Stimulated activated CD8-positive, alpha-beta memory T cell treated with anti-CD3 and anti-CD28 coated beads, Interleukin-2, amount 100 ng/mL, for 1 hour (primary cell): ENCODE measurements at places on chromosomes 7 and 10.

GRCh38 chr7:84495128-84495527, 300.5 kb upstream of the SEMA3A start:
- no peak for DNase-seq

DNA sequence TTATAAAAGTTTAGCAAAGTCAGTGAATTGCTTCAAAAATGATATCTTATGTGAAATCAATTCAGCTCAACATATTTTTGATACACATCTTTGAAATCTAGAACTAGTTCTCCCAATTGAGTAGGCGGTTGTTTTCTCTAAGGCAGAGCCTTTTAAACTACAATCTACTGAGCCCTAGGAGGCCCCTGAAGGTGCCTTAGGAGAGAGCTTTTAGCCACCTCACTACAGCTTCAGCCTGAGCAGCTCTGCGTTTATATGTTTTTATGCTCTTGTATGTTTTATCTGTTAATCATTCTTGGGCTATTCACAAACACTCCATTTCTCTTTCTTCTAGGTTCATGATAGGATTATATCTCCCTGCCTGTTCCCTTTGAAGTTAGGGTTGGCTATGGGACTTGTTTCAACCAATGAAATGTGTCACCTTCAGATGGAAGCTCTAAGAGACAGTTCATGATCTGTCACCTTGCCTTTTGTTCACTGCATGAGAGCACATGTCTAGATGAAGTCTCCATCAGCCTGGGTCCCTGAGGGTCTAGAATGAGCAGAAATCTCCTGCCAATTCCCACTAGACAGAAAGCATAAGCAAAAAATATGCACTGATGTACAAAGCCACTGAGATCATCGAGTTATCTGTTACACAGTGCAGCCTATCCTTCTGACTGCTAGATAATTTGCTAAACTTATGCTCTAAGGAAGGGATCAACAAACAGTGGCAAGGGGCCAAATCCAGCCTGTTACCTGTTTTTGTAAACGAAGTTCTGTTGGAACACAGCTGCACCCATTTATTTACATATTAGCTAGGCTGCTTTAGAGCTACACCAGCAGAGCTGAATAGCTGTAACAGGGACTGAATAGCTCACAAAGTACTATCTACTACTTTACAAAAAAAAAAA, 128.5 kb upstream of the CDK1 start:
- no peak for DNase-seq

GRCh38 chr10:8315619-8316021, 261.1 kb downstream of the GATA3 start:
- no peak for DNase-seq

DNA sequence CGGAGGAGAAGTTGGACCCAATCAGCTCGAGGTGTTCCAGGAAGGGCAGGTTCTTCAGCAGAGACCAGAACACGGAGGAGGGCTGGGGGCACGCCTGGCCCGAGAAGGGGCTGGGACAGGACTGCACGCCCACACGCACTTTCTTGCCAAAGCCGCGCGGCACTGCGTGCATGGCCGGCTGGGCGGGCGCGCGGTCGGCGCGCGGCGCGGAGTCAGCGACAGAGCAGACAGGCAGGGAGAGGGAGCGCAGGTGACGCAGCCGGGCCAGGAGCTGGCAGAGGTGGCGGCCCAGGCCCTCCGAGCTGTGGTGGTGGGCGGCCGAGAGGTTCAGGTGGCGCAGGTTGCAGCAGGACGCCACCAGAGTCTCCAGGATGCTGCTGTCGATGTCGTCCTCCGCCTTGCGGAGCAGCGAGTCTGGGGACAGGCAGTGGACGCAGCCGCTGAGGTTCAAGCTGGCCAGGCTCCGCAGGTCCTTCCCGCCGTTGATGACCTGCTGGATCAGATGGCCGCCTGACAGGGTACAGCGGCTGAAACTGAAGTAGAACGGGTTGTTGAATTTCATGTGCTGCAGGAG, 77.2 kb upstream of the TNRC18 start:
- no peak for DNase-seq

DNA sequence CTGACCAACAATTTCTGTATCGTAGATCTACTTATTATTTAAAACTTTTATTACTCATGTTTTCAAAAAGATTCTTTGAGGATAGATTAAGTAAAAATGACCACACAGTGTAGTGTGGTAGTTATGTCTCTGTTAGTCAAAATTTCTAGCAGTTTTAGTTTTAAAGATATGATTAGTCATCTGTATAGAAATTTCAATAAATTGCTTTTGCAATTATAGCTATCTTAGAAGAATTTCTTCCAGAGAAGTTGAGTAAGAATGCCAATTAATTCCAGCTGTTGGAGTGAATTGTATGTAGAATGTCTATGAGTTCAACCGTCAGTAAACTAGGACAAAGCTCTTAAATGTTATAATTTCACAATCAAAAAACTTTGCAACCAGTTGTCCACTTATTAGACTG, 229.7 kb downstream of the CDK14 start:
- no peak for DNase-seq

- DNase-seq = no peak
These were observed 780 bp downstream of the PLEKHA8 start for GRCh38 chr7:30028749-30029635.

DNA sequence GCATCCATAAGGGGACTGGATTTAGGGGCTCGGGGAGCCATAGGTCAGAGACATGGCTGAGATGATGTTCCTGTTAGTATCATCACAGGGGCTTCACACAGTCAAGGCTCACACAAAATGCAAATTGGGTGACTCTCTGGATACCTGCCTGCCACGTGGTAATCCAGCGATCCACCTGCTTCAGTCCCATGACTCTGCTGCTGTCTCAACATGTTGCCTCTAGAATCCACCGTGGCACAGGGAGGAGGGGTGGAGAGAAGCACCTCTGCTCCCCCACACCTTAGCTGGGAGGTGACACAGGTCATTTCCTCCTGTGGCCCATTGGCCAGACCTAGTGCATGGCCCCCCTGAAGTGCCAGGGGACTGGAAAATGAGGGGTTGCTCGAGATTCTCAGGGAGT, 83.1 kb downstream of the CDH23 start:
- no peak for DNase-seq

DNA sequence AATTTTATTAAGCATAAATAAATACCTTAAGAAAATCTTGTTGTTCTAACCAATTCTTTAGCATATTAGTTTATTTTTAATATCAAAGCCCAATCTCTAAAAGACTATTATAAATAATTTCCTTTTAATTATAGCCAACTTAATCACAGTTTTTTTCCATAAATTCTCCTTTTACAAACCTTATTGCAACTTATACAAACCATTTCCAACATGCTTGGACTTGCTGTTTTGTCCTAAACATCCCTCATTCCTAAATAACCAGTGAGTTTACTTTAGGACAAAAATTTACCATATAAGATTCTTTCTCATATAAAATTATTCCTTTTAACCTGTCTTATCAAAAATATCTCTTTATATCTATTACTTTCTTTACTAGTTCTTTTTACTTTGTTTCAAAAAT, 25.2 kb upstream of the LSM8 start:
- no peak for DNase-seq

DNA sequence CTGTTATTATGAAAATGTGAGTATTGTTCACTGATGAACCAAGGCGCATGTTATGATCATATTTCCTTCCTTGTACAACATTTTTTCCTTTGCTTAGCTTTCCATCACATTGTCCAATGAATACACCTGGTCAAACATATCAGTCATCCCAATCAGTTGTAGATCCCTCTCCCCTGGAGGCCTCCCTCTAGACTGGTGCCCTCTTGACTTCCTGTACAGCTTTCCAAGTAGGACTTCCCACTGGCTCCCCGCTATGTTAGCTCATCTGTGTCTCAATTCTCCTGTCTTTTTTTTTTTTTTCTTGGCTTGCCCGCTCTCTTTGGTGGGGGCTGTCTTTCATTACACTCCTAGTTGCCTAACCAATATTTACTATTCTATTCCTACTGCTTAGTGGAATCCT, 214.2 kb upstream of the NPY start:
- no peak for DNase-seq

DNA sequence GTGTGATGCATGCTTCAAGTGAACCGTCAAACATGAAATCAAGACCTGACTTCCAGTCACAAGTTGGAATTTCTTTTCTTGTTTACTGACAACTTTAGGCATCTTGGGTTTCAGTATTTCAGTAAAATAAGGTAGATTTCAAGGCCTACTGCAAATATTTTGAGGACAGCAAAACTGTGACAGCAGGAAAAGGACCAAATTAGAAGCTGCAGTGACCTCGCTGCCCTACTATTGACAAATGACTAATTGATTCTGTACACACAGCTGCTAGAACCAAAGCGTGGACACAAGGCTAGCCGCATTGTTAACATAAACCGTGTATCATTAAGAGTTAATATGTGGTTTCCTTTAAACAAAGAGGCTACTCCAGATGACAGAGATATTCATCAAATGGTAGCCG, 105.7 kb upstream of the SEC61G start:
- DNase-seq = no peak

DNA sequence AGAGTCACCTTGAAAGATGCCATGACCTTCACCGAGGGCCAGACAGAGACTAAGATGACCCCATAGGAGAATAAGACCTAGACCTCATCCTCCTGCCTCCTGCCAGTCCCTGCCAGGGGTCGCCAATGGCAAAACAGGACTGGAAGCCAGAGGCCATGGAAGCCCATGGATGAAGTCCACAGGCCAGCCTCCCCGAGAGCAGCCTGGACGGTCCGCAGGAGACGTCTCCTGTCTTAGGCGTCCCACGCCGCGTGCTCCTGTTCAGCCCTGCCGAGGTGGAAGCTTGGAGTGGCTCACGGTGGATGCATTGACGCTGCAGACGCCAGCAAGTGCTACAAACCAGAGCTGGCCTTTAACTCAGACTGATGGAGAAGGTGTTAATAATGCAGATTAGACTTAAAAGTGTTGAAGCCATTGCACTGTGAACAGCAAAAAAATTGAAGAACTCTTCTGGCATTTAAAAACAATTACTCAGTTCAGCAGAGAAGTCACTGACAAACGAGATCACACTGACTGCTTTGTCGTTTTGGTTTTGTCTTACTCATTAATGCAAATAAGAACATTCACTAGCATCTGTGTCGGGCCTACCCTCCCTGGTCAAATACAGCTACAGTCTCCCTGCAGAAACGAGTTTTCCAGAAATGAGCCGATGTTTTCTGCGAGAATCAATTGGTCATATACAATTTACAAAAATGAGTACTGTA, 38.1 kb upstream of the FAM20C start:
- DNase-seq = no peak

GRCh38 chr7:11315666-11316258, 342.1 kb downstream of the PHF14 start:
- no peak for DNase-seq

GRCh38 chr7:84073186-84073875, 121.3 kb downstream of the SEMA3A start:
- DNase-seq = no peak

DNA sequence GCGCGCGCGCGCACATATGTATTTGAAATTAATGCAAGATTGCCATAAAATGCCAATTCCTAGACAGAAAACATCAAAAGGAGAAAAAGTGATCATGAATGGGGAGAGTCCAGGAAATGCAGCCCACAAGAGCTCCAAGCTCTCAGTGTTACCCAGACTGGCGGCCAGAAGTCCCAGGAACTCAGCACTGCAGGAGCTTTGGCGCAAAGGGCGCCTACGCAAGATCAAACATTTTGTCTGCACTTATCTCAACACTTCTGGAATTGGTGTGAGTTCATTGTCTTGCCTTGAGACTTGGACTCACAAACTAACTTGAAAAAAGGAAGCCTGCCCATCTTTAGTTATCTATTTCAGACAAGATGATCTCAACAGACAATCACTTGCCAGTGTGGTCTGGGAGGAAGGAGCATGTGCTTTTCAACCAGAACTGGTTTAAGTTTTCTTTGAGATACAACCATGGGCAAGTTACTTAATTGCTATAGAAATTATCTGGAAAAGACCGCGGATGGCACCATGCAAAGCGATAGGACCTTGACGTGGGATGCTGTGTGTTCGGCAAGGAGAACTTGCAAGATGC, 77.2 kb downstream of the KIAA1549 start:
- no peak for DNase-seq

- no peak for DNase-seq
These were observed 73.0 kb upstream of the LRRC4 start for GRCh38 chr7:128104108-128104742.

GRCh38 chr7:25371972-25372371, 143.7 kb upstream of the NPVF start:
- DNase-seq = no peak

- no peak for DNase-seq
These were observed 7.7 kb downstream of the NPC1L1 start for GRCh38 chr7:44533301-44534055.

DNA sequence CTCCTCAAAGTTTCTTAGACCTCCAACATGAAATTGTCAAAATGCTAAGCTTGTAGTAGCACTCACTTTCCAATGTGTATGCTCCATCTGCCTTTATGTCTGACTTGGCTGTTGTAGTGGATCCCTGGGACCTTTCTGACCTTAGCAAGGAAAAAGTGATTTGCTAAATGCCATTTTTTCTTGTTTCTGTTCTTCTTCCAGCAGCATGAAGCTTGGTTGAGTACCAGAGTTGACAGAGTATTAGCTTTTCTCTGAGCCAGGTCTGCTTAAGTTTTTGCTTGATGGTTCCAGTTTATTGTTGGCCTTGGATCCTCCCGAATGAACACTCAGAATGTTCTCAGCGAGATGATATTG, 168.7 kb downstream of the SND1 start:
- DNase-seq = no peak

DNA sequence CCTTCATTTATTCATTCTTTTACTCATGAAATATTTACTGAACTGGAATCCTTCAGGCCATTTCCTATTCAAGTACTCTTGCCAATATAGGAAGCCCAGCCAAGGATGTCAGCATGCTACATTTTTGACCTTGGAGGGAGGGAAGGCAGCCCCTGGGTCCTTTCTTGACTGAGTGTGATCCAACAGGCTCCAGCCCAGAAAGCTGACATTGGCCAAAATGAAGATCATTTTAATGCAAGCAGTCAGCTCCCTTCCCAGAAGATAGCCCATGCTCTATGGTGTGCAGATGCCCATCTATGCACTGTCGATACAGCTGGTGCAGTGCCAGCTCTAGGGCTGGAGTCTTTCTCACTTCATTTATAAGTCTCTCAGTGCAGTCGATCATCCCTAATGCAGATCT, 646.0 kb downstream of the KCNMA1 start:
- no peak for DNase-seq

DNA sequence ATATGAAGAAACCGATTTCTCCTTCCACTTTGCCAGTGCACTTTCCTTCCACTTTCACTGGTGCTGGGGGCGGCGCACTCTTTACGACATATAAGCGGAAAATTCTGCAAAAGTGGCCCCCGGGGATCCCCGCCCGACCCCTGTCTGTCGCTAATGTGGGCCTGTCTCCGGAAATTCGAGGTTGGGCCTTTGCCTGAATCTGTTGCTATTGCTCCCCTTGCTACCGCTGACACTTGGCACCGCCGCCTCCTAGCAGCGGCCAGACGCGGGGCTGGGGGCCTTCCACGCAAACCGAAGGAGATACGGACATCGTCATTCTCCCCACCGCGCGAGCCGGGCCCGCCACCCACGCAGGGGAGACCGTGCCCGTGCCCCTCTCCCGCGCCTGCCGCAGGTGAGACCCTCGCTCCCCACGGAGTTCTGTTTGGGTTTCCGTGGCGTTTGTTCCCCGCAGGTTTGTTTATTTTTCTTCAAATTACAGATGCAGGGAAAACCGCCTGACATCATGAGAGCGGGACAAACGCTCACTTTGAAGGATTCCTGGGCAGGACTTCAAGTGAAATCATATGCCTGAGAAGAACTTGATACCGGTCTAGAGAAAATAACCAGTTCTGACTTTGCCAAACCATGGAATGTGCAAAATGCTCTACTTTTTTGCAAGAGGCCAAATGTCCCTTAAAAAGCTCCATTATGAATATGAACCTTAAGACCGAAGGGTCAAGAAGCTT, 5.0 kb downstream of the TWIST1 start:
- no peak for DNase-seq
